ENCODE measurements at places on chromosomes 1 and 21.
A peak's percentile ranks its signal among the peaks of the same experiment; 100 is the strongest.

GRCh38 chr1:110348771-110349170 lies 9.6 kb downstream of the RBM15 start:
- DNase-seq: peak; percentile 14
- peaks cover 51% of the 10 kb centered on the region for H3K4me1 ChIP-seq
- H3K36me3 ChIP-seq: peaks cover 51% of the 10 kb centered on the region
- no peaks in the 10 kb centered on the region for H3K27me3 ChIP-seq
- H3K4me3 ChIP-seq: peak overlapping the region; percentile 9
- no peak overlapping the region for H3K27ac ChIP-seq

DNA sequence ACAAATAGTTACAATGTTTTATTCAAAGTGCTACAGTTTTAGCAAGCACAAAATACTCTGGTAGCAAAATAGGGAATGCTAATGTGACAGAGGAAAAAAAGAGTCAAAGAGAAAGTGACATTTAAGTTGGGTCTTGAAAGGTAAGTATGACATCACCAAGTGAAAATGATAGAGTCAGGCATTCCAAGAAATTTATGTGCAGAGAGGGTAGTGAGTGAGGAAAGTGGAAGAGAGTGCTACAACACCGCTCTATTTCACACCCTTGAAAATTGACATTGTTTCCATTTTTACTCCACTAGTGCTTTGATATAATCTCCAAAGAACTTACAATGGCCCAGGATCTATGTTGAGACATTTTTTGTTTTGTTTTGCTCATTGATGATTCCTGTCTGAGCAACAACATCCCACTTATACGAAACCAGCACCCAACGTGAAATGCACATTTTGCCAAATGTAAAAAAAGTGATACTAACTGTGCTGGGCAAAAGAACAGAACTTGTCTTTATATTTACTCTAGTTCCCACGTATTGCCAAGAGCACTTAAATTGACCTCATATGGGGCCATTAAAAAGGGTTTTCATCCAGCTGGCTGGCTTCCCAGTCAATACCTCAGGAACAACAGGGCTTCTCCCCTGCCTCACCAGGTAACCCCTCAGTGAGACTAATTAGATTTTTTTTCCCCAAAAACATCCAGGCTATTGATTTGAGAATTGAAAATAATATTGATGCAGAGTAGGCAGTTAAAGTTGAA lies 206.3 kb upstream of the NR5A2 start:
- H3K27ac ChIP-seq: no peak overlapping the region
- H3K36me3 ChIP-seq: no peaks in the 10 kb centered on the region
- DNase-seq: no peak
- H3K27me3 ChIP-seq: peaks cover 61% of the 10 kb centered on the region
- H3K4me1 ChIP-seq: no peaks in the 10 kb centered on the region
- H3K4me3 ChIP-seq: no peak overlapping the region

DNA sequence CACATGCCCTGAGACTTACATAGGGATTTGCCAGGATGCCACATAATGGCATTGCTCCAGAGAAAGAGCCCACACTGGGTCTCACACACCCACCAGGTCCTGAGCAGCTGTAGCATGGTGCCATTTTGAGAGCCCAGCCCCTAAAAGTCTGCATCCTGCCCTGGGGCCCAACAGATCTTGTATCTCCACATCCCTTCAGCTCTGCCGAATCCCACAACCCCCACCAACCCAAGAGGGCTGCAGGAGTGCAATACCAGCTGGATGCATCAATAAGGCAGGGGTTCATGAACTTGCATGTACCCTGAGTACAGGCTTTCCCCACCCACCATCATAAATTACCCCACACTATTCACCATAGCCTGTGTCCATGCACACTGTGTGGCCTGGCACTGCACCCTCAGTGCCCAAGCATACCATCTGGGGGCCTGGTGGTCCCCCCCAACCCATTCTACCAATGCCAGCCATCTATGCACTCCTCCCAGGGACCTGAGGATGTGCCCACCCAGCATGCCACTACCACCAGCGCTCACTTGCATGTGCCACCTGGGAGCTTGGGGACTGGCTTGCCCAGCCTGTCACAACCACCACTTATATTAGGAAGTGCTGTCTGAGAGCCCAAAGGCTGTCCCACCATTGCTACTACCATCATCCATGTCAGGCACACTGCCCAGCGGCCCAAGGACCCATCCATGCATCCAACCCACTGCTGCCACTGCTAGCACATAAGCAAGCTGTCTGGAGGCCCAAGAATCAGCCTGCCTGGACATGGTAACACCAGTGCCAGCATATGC lies 4.1 kb upstream of the KRTAP12-2 start:
- DNase-seq: no peak
- H3K4me3 ChIP-seq: no peak overlapping the region
- no peaks in the 10 kb centered on the region for H3K36me3 ChIP-seq
- peaks cover 11% of the 10 kb centered on the region for H3K4me1 ChIP-seq
- H3K27me3 ChIP-seq: no peaks in the 10 kb centered on the region

- H3K27me3 ChIP-seq: no peaks in the 10 kb centered on the region
- no peak overlapping the region for H3K27ac ChIP-seq
- H3K4me1 ChIP-seq: peaks cover 4% of the 10 kb centered on the region
These were observed 1531.6 kb downstream of the KCNT2 start for GRCh38 chr1:195076682-195077081.

GRCh38 chr21:30072496-30072895 lies 94.1 kb downstream of the CLDN17 start:
- H3K27ac ChIP-seq: no peak overlapping the region
- no peaks in the 10 kb centered on the region for H3K36me3 ChIP-seq
- DNase-seq: peak; percentile 72
- H3K27me3 ChIP-seq: peaks cover 32% of the 10 kb centered on the region
- H3K4me1 ChIP-seq: no peaks in the 10 kb centered on the region

- DNase-seq: no peak
- peaks cover 31% of the 10 kb centered on the region for H3K4me1 ChIP-seq
- H3K27ac ChIP-seq: peak overlapping the region; percentile 74
- H3K36me3 ChIP-seq: peaks cover 12% of the 10 kb centered on the region
- H3K27me3 ChIP-seq: no peaks in the 10 kb centered on the region
These were observed 707 bp downstream of the PRCC start for GRCh38 chr1:156767879-156768604.
